ENCODE measurements at places on chromosomes 6 and 20. TPM values are rescaled to one million over a fixed set of nuclear protein-coding genes. Genes with fewer than 3 reads are reported as not detected.

- no peak for DNase-seq
Measured at GRCh38 chr6:166866839-166867637, 89.3 kb downstream of the RNASET2 start.

DNA sequence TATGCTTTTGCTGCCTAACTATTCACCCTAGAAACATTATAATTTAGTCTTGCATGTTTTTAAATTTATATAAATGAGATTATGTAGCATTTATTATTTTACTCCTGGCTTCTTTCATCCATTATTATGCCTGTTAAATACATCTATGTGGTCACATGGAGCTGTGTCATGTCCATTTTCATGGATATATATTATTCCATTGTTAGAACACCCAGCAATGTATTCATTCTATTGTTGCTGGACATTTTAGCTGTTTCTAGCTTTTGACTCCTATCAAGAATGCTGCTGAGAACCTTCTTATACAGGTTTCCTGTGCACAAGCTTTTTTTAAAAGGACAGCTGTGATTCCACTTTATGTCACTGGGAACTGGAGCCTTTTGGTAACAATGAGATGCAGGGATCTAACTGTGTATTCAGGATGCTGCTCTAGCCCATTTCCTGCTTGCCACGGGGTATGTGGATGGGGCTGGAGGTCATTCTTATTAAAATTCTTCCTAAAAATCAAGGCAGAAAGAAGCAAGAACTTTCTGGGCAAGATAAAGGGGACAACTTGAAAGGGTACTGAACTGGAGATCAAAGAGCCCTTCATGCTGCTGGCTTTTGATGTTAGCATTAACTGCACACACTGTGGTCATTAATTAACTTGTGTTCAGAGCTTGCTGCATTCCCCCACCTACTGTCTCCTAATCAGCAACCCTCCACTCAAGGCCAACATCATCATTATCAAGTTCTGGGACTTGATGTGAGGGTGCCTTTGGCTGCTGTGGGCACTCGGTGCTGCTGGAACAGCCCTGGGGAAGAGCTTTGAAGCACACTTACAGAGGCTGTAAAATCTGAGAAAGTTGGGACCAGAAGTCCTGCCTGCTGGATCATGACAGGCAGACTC, 96.6 kb upstream of the AKIRIN2 start:
- no peak for DNase-seq

DNA sequence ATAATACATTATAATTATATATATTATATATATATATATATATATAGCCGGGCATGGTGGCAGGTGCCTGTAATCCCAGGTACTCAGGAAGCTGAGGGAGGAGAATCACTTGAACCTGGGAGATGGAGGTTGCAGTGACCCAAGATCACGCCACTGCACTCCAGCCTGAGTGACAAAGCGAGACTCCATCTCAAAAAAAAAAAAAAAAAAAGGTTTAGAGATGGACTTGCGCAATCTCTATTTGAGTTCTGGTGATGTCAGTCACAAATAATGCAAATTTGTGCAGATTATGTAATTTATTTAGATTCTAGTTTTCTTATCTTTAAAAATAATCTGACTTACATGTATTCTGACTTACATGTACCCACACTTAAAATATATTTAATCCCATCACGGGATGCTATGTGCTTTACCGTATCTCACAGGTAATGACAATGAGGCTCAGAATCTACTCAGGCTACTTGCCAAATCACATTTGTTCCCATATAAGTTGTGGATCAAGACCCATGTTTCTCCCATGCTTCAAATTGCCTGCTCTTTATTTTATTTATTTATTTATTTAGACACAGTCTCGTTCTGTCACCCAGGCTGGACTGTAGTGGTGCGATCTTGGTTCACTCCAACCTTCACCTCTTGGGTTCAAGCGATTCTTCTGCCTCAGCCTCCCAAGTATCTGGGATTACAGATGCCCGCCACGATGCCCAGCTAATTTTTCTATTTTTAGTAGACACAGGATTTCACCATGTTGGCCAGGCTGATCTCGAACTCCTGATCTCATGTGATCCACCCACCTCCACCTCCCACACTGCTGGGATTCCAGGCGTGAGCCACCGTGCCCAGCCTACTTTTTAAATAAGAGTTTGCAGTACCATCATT, 7.6 kb upstream of the UST start:
- DNase-seq, result no peak

DNA sequence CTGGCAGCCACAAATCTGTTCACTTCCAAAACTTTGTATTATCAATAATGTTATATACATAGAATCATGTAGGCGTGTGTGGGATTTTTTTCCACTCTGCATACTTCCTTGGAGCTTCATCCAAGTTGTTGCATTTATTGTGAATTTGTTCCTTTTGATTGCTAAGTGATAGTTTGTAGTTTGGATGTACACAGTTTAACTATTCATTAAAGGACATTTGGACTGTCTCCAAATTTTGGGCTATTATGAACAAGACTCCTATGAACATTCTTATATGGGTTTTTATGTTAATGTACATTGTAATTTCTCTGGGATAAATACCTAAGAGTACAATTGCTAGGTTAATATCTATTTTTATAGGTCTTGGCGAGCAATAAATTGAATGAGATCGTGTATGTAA, 36.2 kb upstream of the GCNT2 start:
- DNase-seq, result no peak

DNA sequence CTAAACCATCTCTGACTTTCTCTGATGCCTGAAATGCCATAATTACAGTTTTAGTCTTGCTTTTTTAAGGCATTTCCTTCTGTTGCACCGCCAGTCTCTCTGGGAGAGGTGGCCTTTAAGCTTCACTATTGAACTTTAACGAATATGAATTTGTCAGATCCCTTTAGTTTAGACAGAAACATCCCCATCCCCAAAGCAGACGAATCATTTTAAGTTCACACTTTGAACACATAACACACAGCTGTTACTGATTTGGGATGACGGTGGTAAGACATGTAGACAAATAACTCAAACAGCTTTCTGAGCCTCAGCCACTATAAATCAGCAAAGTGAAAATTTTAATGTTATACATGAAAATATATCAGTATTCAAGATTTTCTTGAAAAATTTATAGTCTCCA, 7.2 kb upstream of the IPCEF1 start:
- DNase-seq, result no peak

- peak; percentile 32 for DNase-seq
Measured at GRCh38 chr6:143026696-143027449, 33.8 kb upstream of the AIG1 start.

The SLC22A3 gene
- total RNA-seq, result 4.5 TPM

The MOG gene
- total RNA-seq, result not detected

The GPSM3 gene
- total RNA-seq, result 1.00 TPM

The CCN2 gene
- total RNA-seq, result 44.1 TPM

The WASF1 gene
- total RNA-seq, result 6.6 TPM

The MATN4 gene
- not detected for total RNA-seq
